ENCODE measurements at places on chromosomes 6 and 20.

- DNase-seq: no peak
Observed at GRCh38 chr6:166411721-166412151, 29.0 kb upstream of the MPC1 start.

- no peak for DNase-seq
Observed at GRCh38 chr6:19135706-19136105, 701.5 kb upstream of the ID4 start.

DNA sequence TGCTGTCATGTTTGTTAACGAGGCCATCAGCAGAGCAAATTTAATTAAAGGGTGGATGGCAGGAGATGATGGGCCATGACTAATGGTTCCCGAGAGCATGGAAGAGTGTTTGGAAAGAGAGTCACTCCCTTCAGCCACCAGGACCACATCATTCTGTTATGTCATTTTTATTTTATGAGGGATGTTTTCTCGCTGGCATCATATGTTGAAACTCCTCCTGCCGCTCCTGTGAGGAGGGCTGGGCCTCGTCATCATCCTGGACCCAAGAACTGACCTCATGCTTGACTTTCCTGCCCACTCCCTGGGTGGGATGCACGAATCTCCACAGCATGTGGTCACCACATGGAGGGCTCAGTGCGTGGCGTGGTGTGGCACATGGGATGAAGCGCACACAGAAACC is 86.4 kb upstream of the FRMD1 start:
- DNase-seq: no peak

DNA sequence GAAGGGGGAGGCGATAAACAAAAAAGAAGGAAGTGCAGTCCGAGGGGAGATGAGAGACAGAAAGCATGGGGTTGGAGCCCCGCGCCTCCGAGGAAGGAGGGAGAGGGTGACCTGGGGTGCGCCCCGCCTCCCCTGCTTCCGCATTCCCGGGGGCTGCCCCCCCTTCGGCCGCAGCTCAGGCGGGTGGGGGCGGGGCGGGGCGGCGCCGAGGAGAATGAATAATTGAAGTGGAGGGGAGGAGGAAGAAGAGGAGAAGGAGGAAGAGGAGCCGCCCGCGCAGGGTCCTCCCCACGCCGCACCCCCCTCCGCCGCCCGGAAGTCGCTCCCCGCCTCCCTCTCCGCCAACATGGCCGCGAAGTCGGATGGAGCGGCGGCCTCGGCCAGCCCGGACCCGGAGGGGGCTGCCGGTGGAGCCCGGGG is at the start of gene XKR7:
XKR7 (plus strand) TSS at position 322 of the 420 bp plus-strand sequence; CDS start at position 347, 25 bp downstream.
- no peak for DNase-seq

DNA sequence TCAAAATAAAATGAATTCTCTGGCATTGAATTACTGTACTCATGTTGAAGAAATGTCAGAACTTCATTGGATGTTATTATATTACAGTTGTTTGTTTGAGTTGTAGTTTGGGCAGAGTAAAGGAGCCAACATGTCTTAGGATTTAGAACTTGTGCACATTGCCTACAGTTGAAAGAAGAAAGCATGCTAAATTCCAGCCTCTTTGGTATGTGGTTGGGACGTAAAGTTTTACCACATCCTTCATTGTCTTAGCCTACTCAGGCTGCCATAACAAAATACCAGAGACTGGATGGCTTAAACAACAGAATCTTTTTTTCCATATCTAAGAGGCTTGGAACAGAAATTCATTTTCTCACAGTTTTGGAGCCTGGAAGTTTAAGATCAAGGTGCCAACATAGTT is 42.4 kb downstream of the HFE start:
- no peak for DNase-seq

GRCh38 chr20:13870170-13870748 is 85.4 kb downstream of the NDUFAF5 start:
- DNase-seq: no peak

GRCh38 chr6:45445749-45446549 is 68.2 kb upstream of the SUPT3H start:
- peak; percentile 99 for DNase-seq

DNA sequence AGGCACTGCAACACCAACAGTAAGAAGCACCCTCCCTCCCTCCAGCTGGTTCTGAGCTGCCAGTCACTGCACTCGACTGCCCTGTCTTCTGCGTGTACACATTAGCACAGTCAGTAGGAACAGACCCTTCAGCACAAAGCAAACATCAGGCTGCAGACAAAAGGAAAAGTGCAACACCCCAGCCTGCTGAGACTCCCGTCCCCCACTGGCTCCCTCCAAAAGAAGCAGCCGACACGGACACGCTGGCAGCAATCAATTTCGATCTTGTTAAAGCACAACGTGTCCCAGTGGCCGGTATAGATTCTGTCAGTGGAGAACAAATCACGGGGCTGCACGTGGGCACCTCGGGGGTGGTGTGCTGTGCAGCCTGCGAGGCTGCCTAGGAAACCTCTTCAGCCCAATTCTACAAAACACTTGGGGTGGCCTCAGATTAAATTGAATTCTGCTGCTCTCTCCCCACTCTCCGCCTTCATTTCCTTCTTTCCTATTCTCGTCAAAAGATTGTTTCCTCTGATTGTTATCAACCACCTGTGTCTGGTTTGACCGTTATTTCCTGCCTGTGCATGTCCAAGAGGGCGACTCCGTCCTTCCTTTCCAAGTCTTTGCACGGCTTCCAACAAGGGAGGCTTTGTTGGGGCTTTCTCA is 38.7 kb downstream of the TRAF3IP2 start:
- no peak for DNase-seq

GRCh38 chr6:23268348-23268747 is 699.0 kb downstream of the HDGFL1 start:
- DNase-seq: no peak

- DNase-seq: no peak
Observed at GRCh38 chr6:79571030-79571367, 33.8 kb upstream of the LCA5 start.

- no peak for DNase-seq
Observed at GRCh38 chr6:158383542-158383941, 71.3 kb downstream of the TULP4 start.

- DNase-seq: no peak
Observed at GRCh38 chr20:51487076-51487475, 55.4 kb downstream of the NFATC2 start.

GRCh38 chr20:45181639-45182038 is 6.9 kb downstream of the PI3 start:
- DNase-seq: peak; percentile 33

DNA sequence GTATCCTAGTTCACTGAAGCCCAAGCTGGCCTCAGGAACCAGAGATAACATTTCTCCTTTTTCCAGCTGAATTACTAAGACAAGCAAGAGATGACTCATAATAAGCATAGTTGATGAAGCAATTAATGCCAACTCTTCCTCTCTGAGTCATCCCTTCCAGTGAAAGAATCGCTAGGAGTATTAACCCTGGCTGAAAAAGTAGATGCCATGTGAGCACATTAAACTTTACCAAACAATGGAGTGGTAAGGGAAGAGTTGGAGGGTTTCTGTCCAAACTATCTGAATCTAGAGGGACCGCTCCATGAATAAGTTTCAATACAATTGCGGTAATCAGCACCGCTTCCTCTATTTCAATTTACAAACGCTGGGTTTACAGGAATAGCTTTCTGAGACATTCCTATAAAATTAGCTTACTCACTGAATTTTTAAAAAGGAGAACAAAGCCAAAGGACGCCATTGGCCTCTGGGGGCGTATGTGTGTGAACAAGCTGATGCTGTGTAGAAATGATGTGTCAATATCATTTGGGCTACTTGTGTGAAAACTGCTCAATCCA is 48.3 kb downstream of the ATXN1 start:
- DNase-seq: peak; percentile 75

- DNase-seq: no peak
Observed at GRCh38 chr6:167930295-167930694, 67.2 kb upstream of the KIF25 start.

DNA sequence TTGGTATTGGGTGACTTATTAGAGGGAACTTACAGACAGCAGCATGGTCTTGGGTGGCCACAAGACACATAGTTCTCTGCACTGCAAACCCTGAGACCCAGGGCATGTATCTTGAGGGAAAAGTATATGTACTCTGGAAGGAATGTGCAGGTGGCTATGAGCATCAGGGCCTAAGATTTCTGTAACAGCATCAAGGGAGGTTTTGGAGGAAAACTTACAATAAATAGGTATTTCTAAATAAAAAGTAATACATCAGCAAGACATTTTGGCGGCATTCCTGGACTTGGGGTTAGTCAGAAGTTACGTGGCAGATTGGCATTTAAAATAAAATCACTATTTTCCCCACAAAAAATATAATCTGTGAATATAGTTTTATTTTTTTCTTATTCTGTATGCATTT is 8.0 kb upstream of the STX7 start:
- no peak for DNase-seq

GRCh38 chr6:145199961-145200360 is 535.4 kb downstream of the EPM2A start:
- no peak for DNase-seq

DNA sequence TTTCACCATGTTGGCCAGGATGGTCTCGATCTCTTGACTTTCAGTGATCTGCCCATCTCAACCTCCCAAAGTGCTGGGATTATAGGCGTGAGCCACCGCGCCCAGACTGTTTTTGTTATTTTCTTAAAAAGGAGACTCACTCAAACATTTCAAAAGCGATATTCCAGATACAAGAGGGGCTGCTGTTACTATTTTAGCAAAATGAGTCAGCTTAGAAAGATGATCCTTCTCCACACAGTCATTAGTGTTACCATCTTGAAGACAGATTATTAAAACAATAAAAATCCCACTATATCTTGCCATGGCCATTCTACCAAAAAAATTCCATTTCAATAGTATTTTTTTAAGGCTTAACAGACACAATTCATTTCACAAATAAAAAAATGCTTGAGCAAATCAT is 102.8 kb downstream of the PREP start:
- DNase-seq: no peak
